Lung microvascular endothelial cell (primary cell): ENCODE measurements at places on chromosomes 13 and 19.

GRCh38 chr13:106468207-106468606, 67.3 kb downstream of the EFNB2 start:
- DNase-seq, result no peak

- DNase-seq, result no peak
Observed at GRCh38 chr13:72180253-72180952, 313.4 kb upstream of the DACH1 start.

DNA sequence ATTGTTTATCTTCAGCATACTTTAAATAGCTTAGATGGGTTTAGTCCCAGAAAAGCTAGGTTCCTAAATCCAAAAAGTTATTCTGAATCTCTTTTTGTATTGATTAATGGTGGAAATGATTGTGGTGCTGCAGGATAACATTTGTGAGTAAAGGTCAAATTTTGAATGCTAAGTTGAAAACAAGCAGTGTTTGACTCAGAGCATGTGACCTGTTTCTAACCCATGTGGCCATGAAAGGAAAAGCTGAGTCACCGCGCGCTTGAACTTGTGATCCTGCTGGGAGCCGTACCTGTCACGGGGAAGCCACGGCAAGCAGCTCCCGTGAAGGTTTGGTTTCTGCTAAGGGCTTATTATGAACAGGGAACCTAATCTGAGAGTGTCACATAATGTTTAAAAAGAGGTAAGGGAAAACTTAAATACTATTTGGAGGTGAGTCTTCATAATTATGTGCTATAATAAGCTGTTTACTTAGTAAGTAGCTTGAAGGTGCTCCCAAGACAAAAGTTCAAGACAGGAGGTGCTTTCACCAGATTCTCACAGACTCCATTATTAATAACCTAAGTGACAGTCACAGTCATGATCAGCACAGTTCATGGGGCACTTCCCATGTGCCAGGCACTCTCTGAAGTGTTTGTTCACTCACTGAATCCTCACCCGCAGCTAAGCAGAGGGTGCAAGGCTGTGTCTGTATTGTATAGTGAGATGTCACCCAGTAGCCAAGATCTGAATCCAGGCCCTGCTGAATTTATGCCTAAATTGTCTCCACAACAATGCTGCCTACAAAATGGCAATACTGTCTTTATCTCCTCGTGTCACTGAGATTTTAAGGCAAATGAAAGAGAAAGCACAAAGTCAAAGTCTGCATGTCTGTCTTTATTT, 286.5 kb downstream of the MYO16 start:
- peak; percentile 99 for DNase-seq

DNA sequence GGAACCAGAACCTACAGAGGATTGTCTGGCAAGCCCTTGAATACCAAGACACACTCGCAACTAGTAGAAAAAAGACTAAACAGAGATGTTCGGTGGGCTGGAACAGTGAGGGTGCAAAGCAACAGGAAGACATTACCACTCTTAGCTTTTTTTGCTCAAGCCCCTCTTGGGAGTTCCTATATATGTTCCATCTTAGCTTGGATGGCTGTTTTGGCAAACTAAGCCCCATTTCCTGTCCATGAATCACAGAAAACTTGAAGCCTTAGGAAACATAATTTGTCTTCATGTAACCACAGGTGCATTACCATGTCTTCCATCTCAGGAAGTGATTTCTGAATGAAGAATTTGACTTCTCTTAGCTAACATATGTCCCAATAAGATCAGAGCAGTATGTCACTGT, 446.3 kb downstream of the OLFM4 start:
- no peak for DNase-seq

DNA sequence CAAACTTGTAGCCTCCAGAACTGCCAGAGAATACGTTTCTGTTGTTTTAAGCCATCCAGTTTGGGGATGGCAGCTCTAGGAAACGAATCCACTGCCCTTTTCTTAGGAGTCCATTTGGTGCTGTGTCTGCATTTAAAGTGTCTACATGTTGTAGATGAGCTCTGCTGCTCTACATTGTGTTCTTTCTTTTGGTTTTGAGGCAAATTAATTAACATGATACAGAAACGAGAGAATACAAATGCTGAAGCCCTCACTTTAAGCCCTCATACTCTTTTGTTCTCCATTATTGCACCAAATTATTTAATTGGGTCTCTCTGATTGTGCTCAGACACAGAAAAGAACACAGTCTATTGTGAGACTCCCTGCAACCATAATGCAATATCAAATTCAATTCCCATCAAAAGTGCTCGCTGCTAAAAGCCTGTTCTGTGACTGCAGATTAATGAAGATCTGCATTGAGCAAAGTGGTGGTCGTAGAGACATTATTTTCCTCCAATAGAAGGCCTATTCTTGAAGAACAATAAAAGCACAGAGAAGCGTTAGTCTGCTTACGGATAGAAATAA, 166.3 kb upstream of the SOX21 start:
- no peak for DNase-seq

GRCh38 chr19:40191836-40192646, 815 bp downstream of the MAP3K10 start:
- peak; percentile 30 for DNase-seq

GRCh38 chr13:89554801-89555200, 1792.7 kb upstream of the MIR17HG start:
- DNase-seq, result no peak

- no peak for DNase-seq
Observed at GRCh38 chr19:28847468-28847867, 365.5 kb downstream of the UQCRFS1 start.

GRCh38 chr19:6720369-6721137, at the start of gene C3:
Gene C3, minus strand, starts transcription at chr19:6720650. Its CDS starts 61 bp downstream, at chr19:6720589.
- no peak for DNase-seq

- no peak for DNase-seq
Observed at GRCh38 chr19:47353307-47353712, 4.2 kb downstream of the DHX34 start.

GRCh38 chr13:48163061-48163460, 68.2 kb upstream of the MED4 start:
- DNase-seq, result peak; percentile 60

- no peak for DNase-seq
Observed at GRCh38 chr19:42038666-42039065, 31.3 kb downstream of the GRIK5 start.

DNA sequence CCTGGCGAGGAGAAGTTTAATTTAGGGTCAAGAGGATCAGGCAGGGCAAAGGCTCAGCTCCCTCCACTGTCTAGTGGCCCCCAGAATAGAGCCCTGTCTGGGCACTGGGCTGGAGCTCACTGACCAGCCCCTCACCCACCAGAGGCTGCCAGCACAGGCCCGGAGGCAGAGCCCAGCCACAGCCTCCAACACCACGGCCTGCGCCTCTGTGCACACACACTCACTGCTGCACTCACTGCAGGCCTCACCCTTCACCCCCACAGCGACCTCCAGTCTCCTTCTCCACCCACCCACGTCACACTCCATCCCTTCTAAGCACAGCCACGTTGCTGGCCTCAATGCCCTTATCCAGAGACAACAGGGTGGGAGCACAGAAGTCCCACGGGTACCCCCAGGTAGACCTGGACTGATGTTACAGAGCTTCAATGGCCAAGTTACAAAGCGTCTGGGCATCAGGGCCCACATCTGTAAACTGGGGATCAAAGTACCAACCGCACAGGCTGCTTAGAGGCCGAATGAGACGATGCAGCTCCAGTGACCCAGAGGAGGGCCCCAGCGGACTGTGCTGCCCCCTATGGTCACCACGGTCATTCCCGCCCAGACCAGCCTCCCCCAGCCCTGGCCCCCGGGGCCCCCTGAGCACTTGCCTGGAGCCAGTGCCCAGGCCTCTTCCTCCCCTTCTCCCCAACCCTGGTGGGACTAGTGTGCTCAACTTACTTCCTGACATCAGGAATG, 4.5 kb upstream of the PRKD2 start:
- no peak for DNase-seq

DNA sequence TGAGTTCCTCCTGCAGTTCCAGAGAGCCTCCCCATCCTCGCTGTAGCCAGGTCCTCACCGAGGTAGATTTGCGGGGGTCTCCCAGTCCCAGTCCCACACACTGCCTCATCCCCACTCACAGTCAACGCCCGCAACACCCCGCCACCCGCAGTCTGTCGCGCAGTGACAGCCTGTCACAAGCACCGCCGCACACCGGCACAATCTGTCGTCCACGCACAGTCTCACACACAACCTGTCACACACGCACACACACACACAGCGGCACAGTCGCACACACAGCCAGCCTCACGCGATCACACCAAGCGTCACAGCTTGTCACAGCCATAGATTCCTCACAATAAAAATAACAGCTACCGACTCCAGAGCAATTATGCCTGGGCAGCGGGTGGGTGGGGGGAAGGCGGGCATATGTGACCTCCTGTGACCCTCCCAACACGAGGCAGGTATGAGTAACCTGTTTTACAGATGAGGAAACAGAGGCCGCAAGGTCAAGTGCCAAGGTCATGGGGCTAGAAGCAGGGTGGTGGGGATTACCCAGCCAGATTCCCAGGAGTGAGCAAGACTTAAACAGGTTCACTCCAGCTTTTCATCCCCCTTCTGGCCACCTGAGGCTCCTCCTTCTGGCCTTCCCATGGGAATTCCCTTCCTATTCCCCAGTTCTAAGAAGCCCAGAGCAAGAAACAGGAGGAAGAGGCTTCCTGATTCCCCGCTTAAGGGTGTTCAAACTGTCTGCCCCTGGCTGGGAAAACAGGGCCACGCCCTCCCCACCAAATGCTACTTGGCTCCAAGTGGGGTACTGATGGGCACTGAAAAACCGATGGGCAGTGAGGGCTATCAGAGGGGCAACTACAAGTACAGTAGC, 13.9 kb downstream of the NFIX start:
- no peak for DNase-seq

DNA sequence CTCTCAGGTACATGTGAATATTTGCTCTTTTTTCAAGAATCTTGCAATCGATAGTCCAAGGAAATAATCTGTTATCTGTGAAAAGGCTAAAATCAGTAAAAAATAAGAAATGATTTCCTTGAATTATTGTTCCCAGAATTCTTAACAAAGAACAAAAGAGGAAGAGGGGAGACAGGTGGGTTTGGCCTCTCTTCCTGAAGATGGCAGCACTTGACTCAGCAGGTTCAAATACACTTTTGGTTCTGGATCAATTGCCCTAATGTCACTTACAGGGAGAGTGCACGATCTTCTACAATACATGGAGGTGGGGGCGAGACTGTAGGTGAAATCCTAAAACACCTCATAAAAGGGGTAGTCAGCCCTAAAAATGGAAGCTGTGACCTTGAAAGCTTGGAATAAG, 358.7 kb downstream of the IRS2 start:
- no peak for DNase-seq

- no peak for DNase-seq
Observed at GRCh38 chr13:44271915-44272341, 101.7 kb upstream of the SERP2 start.

DNA sequence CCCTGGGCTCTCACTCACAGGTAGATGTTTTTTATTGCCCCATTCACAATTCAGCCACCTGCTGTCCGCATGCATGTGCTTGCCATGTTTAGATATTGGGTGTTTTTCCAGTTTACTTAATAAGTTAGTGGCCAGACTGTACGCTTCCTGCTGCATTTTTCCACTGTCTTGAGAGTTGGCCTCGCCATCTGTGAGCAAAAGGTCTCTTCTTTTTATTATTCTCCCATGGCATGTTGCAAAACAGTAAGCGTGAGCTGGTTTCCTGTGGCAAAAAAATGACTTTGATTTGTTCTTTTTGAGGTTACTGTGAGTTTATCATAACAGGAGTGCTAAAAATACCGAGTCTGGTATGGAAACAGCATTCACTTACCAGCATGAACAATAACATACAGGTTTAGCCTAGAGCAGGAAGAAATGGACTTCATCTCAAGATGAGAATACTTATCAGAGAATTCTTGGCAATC, 46.0 kb downstream of the SAE1 start:
- peak; percentile 98 for DNase-seq

- no peak for DNase-seq
Observed at GRCh38 chr13:114140131-114140905, 7.9 kb upstream of the RASA3 start.

- peak; percentile 35 for DNase-seq
Observed at GRCh38 chr13:50805805-50806204, 37.7 kb downstream of the DLEU7 start.

DNA sequence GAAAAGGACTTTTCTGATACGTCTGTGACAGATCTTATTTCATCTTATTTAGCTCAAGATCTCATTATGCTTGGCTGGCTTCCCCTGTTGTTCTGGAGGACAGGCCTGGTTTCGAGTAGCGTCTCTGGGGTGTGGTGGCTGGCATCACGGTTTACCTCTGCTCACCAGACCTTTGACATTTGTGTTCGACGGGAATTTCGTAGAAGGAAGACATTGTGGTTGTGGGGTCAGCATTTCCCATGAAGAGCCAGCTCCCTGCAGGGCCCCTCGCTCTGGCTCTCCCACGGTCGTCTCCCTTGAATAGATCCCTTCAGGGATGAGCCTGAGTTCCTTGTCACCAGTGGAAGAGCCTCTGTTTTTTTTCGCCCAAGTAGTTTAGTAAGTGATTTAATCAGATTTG, 78.6 kb upstream of the TEX29 start:
- no peak for DNase-seq

DNA sequence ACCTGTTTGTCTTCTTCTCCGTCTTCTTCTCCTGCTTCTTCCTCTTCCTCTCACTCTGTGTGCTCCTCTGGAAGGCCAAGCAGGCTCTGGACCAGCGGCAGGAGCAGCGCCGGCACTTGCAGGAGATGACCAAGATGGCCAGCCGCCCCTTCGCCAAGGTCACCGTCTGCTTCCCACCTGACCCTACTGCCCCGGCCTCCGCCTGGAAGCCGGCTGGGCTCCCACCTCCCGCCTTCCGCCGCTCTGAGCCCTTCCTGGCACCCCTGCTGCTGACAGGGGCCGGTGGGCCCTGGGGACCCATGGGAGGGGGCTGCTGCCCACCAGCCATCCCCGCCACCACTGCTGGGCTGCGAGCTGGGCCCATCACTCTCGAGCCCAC, 13.9 kb downstream of the CNFN start:
- DNase-seq, result no peak

DNA sequence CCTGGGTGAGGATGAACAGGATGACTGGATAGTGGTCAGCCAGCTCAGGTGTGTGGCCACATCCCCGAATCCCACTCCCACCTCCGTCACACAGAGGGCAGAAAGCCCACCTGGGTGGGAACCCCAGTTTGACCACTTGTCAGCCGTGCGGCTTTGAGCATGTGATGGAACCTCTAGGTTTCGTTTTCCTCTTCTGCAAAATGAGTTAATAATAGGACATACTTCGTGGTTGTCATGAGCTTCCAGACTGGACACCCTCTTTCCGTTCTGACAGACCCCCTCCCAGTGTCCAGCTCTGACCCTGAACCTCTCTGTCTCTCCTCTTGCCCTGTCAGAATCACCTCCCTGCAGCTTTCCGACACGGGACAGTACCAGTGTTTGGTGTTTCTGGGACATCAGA, 1.8 kb downstream of the AXL start:
- DNase-seq, result peak; percentile 42

DNA sequence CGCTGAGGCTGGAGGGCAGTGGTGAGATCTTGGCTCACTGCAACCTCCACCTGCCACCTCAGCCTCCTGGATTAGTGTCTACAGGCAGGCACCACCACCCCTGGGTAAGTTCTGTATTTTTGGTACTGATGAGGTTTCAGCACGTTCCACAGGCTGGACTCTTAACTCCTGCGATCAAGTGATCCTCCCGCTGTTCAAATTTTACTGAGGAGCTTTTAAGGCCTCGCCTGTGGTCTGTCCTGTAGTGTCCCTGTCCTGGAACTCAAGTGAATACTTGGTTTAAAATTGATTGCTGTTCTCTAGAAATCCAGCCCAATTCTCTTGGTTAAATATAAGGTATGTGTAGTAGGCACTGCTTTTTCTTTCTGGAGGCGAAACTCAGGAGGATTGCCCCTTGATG, 65.2 kb downstream of the DPRX start:
- no peak for DNase-seq

- DNase-seq, result no peak
Observed at GRCh38 chr19:18338541-18338940, 1.9 kb upstream of the PGPEP1 start.

GRCh38 chr19:15859187-15859586, 38.7 kb downstream of the CYP4F2 start:
- no peak for DNase-seq
